Right lung (tissue), 10 donors: ENCODE measurements at places on chromosomes 11 and 22. TPM values are rescaled to one million over a fixed set of nuclear protein-coding genes. Genes with fewer than 3 reads are reported as not detected.

DNA sequence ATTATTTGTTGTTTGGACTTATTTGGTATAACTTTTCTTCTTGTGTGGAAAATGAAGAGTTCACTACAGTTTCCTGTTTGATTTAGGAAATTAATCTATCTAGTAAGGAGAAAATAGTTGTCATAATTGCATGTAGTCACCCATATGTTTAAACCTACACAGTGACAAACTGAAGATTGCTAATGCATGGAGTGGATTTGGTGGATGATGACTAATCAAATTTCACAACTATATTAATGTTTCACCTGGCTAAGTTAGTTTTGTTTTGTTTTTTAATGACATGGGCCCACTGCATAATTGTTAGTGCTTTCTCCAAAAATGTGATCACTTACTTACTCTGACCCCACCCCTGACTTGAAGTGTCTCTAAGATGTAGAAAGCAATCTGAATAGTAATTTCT lies 170.6 kb downstream of the DYNC2H1 start:
- no peak for DNase-seq

The MAPK8IP2 gene
- 0.56 TPM for polyA plus RNA-seq

DNA sequence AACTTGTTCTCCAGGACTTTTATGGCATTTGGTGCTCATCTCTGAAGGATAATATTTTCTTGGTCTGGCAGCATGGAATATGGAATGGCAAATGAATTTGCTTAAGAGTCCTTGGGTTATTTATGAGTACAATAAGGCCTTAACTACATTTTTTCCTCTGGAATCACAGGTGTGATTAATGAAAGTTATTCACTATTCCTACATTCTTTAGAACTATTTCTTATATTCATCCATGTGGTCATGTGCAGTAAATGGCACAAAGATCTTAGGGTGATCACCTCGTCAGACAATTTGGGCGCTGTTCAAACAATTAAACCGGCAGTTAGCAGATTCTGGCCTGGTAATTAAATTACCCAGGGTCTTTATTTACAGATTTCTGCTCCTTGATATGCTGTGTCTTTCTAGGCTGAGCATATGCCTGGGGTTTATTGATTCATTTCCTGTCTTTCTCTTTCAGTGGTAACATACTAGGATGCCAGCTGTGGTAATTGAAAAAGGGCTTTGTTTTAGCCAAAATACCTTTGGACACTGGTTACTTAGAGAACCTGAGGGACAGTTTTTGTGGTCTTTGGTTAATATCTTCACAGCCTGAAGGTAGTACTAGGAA lies 31.6 kb downstream of the SIK2 start:
- no peak for DNase-seq

DNA sequence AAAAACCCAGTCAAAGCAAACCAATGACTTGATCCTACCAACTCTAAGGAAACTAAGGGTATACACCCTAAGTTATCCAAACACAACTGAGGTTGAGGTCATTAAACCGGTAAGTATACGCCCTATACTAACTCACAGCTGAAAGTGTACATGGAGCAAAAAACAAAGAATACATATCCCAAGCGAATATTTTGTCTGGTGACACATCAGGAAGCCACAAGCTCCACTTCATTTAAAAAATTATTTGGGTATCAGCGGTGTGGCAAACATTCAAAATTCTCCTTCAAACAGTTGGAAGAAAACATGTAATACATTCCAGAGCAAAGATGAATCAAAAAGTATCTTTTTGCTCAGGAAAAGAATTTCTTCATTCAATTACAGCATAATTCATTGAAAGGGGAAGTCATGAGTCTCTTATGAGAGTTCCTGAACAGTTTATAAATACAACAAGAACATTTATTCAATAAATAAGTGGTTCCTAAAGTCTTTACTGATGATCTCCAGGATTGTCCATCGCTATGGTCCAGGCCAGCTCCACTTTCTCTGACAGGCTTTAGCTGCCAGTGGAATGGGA lies 4.5 kb upstream of the JAML start:
- no peak for DNase-seq

GRCh38 chr11:57276971-57277675 lies 40.1 kb upstream of the APLNR start:
- DNase-seq, result no peak

DNA sequence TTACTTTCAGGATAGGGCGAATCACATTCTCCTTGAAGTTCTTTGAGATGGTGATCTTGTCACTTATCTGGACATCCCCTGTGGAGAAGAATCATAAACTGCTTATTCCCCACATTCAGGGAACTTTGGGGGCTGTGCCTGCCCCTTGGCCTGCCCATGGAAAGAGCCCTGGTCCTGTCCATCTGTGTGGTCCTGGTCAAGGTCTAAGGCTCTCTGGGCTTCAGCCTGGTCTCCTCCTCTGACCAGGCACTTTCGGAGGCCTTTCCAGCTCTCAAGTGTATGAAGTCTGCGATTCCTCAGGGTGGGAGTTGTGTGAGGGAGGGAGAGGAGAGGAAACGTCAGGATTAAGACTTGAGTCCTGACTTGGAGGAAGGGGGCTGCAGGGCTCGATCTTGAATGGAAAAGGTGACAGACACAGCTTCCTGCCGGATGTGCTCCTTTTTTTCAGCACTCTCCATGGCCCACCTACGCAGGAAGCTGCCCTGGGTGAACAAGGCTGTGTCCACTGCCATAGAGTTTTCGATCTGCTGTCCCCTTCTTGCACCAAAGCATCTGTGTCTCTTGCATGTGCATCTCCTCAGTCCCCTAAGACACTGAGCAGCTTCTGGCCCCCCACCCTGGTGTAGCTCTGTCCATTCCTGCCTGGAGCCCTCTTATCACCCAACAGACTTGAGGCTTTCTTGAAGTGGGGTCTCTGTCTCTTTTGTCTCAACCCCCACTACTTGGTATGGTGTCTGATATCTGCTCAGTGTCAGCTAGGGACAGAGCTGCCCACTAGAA lies 50.8 kb upstream of the PHOX2A start:
- DNase-seq, result no peak

DNA sequence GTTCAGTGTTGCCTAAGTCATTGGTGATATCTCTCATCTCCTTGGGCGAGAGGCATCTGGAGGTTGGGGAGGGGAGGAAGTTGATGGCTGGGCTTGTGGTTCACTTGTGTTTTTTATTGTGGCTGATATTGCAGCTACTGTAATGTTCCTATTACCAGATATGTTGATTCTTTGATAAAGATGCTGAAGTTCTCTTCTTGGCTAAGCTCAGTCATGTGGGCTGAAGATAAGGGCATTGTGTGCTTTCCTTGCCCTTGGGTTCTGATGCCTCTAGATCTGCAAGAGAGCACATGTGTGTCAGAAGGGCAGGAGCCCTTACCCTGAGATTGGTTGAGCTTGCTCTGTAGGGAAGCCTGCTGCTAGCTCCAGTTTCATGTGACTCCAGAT lies 12.0 kb downstream of the STX3 start:
- DNase-seq, result no peak

- no peak for DNase-seq
These were observed 21.7 kb upstream of the IFITM3 start for GRCh38 chr11:342328-342727.

The OR10G8 gene
- not detected for polyA plus RNA-seq

The BTG4 gene
- polyA plus RNA-seq, result not detected

GRCh38 chr11:59427068-59427382 lies 812 bp upstream of the OR5A2 start:
- DNase-seq, result no peak

The TST gene
- 31.4 TPM for polyA plus RNA-seq
